ENCODE measurements at places on chromosomes 11 and 22.

GRCh38 chr22:28597665-28598064 lies 82.0 kb downstream of the TTC28 start:
- no peak for DNase-seq

GRCh38 chr11:93623179-93623578 lies 38.3 kb upstream of the CEP295 start:
- no peak for DNase-seq

DNA sequence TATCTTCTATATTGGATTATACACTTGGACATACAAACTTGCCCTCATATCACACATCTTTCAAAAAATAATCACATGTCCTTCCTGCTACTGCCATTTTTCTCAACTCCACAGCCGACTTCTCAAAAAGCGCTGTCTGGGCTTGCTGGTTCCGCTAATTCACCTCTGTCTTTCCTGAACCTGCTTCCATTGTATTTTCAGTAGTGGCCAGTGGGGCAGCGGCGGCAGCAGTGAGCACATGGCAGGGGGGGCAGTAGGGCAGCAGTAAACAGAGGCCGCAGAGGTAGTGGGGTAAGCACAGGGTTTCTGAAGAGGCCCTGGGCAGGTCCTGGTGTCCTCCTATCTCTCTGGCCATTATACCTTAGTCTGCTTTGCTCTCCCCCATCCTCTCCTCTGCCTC lies 126.3 kb downstream of the RRAS2 start:
- DNase-seq, result no peak

- no peak for DNase-seq
These were observed 30.3 kb downstream of the VSIG10L2 start for GRCh38 chr11:125976156-125976555.

DNA sequence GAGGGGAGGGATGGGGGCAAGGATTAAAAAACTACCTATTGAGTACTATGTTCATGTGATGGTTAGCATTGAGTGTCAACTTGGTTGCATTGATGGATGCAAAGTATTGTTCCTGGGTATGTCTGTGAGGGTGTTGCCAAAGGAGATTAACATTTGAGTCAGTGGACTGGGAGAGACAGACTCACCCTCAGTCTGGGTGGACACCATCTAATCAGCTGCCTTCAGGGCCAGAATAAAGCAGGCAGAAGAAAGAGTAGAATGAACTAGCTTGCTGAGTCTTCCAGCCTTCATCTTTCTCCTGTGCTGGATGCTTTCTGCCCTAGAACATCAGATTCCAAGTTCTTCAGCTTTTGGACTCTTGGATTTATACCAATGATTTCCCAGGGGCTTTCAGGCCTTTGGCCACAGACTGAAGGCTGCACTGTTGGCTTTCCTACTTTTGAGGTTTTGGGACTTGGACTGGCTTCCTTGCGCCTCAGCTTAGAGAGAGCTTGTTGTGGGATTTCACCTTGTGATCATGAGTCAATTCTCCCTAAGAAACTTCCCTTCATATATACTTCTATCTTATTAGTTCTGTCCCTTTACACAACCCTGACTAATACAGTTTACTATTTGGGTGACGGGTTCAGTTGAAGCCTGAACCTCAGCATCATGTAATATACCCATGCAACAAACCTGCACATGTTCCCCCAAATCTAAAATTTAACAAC lies 70.2 kb downstream of the MTNR1B start:
- DNase-seq, result no peak

- no peak for DNase-seq
These were observed 127.0 kb upstream of the CTSC start for GRCh38 chr11:88464528-88464927.

DNA sequence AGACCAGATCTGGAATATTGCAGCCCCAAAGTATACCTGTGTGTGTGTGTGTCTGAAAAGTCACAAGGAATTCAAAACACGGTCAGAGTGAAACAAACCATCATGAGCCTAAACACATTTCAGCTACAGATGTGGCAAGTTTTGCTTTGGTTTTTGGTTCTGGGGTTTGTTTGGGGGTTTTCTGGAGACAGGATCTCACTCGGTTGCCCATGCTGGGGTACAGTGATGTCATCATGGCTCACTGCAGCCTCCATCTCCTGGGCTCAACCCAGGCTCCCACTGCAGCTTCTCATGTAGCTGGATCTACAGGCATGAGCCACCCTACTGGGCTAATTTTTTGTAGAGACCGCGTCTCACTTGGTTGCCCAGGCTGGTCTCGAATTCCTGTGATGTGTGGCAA lies 41.4 kb upstream of the PHF21A start:
- no peak for DNase-seq

DNA sequence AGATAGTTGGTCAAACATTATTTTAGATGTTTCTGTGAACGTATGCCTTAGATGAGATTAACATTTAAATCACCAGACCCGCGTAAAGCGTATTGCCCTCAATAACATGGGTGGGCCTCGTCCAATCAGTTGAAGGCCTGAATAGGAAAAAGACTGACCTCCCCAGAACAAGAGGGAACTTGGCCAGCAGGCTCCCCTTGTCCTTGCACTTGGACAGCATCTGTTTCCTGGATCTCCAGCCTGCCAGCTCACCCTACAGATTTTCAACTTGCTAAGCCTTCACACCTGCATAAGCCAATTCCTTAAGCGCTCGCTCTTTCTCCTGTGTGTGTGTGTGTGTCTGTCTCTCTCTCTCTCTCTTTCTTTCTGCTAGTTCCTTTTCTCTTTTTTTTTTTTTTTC lies 8.2 kb downstream of the TOM1 start:
- no peak for DNase-seq
